ENCODE measurements at places on chromosomes 11 and 22. TPM values are rescaled to one million over a fixed set of nuclear protein-coding genes. Genes with fewer than 3 reads are reported as not detected.

Gene UBQLNL
- not detected for total RNA-seq

Gene CABP4
- total RNA-seq: 1.4 TPM

Gene NXPE4
- total RNA-seq: not detected

DNA sequence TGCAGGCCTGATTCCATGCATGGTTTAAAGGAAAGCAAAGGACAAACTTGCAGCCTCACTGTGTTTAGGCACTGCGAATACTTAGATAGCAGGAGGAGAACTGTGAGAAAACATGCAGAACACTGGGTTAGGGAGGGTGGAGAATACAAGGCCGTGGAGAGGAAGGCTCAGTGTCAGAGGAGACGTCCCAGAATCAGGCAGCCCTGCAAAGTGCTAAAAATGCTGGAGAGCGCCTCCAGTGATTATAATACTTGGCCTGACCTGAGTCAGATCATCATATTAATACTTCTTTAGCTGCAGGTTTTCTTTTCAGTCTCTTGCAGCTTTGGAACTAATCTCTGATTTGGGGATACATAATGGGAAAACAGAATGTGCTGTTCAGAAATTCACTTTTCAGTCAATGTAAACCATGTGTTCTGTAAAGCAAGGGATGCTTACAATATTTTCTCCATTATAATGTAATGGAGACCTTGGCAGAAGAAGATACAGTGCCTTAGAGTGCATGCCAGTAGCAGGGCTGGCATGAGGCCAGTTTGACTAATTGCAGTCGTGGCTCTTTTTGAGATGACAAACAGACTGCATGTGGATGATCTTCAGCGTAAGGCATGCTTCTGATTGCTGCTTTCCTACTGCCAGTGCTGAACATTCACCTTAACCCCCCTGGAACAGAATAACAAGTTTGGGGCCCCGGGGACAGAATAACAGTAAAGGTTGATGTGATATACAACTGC, 16.8 kb downstream of the EXT2 start:
- DNase-seq: peak; percentile 53

GRCh38 chr11:3222003-3222855, 3.6 kb upstream of the MRGPRG start:
- no peak for DNase-seq

DNA sequence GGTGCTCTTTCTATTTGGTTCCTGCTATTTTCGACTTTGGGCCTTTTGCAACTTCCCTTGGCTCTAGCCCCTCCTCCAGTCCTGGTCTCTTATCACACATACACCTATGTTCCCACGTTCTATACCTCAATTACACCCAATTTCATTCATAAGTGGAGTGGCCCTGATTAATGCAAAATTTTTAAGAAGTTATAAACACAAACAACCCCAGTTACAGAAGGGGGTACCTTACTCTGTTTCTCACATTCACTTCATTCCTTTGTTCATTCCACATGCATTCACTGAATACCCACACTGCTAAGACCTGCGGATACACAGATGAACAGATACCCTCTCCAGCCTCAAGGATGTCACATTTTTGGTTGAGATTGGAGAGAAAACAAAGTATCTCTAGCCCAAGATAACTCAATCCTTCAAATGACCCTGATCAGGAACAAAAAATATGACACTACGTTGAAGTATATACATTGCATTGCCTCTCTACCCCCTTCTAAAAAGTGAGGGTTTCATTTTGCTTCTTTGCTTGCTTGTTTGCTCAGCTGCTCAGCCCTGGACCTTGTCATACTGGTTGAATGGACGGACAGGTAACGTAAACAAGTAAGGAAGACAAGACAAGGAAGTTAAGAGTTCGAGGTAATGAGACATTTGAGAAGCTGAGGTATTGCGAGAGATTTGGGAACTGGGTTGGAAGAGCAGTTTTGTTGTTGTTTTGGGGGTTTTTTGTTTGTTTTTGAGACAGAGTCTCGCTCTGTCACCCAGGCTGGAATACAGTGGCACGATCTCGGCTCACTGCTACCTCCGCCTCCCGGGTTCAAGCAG, 3.6 kb upstream of the VPS37C start:
- no peak for DNase-seq

DNA sequence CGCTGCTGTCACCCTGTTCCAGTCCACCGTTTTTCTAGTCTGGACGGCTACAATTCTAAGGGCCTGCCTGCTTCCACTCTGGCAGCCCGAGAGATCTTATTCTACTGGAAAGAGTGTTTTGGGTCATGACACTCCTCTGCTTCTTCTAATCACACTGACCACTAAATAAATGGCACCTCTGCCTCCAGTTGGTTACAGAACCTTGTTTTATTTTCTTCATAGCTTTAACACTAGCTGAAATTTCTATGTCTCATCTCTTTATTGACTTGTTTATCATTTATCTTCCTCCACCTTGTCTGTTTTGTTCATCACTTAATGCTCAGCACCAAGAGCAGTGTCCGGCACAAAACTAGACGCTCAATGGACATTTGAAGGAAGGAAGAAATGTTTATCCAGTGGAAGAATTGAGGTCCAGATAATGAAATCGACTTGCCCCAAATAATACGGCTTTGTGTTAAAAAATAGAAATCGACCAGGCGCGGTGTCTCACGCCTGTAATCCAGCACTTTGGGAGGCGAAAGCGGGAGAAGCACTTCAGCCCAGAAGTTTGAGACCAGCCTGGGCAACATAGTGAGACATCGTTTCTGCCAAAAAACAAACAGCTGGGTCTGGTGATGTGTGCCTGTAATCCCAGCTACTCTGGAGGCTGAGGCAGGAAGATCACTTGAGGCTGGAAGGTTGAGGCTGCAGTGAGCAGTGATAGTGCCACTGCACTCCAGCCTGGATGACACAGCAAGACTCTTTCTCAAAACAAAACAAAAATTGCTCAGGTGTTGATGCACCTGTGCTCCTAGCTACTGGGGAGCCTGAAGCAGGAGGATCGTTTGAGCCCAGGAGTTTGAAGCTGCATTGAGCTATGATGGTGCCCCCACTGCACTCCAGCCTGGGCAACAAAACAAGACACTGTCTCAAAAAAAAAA, 693 bp upstream of the PRR14L start:
- DNase-seq: no peak

DNA sequence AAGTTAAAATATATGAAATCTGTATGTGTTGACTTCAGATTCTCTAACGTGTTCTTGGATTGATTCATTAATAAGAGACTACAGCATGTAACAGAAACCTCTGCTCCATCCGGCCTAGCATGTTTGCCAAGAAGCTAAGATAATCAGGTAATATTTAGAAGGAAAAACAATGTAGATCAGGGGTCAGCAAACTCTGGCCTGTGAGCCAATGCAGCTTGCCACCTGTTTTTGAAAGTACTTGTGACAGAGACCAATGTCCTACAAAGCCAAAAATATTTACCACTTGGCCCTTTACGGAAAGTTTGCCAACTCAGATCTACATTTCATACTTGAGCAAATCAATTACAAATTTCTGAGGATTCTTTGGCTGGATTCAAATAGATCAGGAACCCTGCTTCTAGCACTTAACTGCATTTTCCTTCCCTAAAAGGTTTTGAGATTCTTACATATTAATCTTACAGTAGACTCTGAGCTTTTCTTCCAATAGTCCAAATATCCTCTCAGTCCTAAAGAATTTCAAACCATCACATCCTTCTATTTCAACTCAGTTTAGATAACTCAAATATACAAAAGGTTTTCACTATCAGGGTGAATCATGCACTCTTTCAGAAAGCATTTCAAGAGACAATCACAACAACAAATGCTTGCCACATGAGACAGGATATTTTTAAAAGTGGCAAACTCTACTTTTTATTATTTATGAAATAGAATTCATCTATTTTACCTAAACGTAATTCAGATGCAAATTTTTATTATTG, 29.5 kb downstream of the APOL5 start:
- DNase-seq: no peak

GRCh38 chr11:126426820-126427749, 71.6 kb downstream of the ST3GAL4 start:
- no peak for DNase-seq

- no peak for DNase-seq
Observed at GRCh38 chr22:43755011-43755410, 57.1 kb downstream of the EFCAB6 start.

DNA sequence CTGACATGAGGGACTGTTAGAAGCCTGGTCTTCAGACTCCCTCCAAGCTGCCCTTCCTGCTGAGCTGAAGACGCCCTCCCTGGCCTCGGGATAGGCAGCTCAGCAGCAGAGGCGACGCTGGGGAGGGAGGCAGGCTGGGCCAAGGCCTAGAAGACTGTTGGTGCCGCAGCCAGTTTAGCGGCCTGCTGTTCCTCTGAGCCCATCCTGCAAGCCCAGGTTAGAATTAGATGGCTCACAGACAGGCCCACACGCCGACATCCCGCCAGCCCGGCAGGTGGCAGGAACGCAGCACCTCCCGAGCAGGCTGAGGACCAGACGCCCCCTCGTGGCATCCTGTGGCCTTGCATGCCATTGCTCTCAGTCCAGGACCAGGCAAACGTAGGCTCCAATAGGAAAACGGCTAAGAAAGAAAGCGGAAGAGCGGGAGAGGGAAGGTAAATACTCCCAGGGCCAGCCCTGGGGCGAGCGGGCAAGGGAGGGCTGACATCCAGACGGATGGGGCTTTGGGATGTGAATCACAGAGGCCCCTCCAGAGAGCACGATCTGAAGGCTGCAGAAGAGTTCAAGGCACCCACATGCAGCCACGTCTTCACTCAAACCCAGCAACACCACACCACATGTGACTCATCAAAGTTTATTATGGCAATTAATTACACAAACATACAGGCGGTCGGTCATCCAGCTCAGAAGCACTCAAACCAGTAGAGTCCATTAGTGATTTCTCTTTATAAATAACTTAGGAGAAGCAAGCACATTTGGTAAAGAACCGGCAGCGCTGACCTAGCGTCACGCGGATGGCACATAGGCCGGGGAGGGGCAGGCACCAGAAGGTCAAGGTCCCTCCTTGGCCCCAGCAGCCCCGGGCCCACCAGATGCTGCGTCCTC, 27.6 kb downstream of the CD5 start:
- peak; percentile 84 for DNase-seq

DNA sequence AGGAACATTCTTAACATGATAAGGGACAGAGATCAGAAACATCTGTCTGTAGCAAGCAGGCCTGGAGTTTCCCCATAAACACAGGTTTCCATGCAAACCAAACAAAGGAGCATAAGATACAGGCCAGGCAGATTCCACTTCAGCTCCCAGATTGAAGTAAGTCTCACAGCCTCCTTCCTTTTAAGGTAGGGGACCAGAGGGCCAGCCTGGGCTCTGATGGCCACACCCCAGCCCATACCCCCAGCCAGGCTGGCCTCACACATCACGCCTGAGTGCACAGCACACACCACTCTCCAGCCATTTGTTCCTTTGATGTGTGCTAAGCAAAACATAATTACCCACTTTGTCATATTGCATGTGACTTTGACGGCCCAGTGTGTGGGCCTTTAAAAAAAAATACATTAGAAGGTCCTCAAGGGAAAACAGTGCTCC, 518.7 kb downstream of the NTM start:
- no peak for DNase-seq
